ENCODE measurements at places on chromosomes 7 and 10.

DNA sequence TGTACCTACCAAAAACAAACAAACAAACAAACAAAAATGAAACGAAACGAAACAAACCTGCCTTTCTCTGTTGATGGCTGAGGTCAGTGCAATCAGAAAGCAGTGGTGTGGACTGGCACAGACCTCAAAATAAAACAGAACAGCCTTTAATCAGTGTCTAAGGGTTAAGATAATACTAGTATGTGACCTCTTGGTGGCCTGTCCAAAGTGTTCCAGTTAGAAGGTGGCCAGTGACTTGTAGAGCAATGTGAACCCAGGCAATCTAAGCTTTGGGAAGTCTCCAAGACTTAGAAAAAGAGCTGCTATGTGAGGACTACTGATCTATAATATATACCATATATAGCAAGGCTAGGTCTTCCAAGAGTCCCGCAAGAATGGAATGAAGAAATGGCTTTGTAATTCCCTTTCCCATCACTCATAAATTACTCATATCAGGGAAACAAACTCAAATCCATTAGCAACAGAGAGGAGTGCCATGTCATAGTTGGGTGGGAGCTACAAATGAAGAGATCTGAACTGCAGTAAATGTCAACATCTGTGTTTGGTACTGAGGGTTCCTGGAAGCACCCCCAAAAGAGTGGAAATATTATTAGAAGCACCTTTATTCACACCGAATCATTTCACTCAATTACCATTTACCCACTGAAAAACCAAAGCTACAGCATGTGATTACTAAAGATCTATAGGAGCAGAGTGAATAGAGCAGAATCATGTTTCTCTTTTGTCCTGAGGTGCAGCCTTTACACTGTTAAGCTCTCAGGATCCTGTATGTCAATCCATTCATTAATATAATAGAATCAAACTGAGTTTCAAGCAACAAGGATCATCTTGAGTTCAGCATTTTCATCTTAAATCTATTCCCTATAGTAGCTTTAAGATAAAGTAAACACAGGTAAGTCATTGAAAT lies 28.0 kb downstream of the ABLIM1 start:
- no peak for DNase-seq

DNA sequence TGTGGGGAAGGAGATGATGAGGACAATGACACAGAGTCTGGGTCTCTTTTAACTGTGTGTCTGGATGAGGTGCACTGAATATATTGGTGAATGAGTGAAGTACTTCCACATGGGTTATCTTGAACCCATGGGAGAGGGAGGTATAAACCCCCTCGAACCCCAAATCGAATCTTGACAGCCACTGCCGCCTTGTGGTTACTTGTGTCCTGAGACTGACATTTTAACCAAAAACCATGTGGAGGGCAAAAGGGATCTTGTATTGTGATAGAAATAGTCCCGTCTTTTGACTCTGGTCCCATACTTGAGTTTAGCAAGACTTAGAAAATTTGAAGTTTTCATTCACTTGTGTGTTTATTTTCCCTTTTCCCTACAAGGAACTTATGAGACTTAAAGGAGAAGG lies 283.3 kb downstream of the PHTF2 start:
- DNase-seq = no peak

GRCh38 chr7:67489881-67490280 lies 493.2 kb downstream of the TYW1 start:
- no peak for DNase-seq

GRCh38 chr7:70456719-70457118 lies 675.2 kb upstream of the GALNT17 start:
- no peak for DNase-seq

GRCh38 chr7:112495810-112496462 lies 15.1 kb downstream of the LSMEM1 start:
- peak; percentile 1 for DNase-seq

DNA sequence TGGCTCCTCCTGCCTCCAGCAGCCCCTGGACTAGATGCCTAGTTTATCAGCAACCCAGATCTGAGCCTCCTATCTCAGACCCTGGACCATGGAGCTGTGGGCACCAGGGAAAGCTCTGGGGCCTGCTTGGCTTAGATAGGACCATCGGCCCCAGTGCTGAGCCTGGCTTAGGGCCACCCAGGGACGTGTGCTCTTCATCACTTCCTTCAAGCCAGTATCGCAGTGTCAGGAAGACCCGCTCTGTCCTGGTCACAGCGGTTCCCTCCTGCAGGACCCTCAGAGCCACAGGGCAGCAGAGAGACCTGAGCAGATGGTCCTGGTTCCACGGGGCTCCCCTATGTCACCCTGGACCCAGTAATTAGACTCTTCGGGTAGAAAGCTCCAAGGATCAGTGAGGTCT lies 105.7 kb upstream of the FAM20C start:
- DNase-seq = no peak

All from activated CD8-positive, alpha-beta memory T cell treated with anti-CD3 and anti-CD28 coated beads for 1 hour (primary cell).